Prostate gland (tissue), 2 donors: ENCODE measurements at places on chromosomes 16 and 17. TPM values are rescaled to one million over a fixed set of nuclear protein-coding genes. Genes with fewer than 3 reads are reported as not detected.

CDT1 gene
- total RNA-seq, result 4.3 TPM

CHST6 gene
- 0.23 TPM for total RNA-seq

SYCE1L gene
- total RNA-seq, result 2.3 TPM

MYH1 gene
- total RNA-seq, result not detected

ADGRG1 gene
- 347 TPM for total RNA-seq
